Peyer's patch (tissue), 4 donors: ENCODE measurements at places on chromosomes 4 and X. TPM values are rescaled to one million over a fixed set of nuclear protein-coding genes. Genes with fewer than 3 reads are reported as not detected.

PNMA6A gene
- total RNA-seq = not detected

HTR2C gene
- total RNA-seq = not detected

XG gene
- total RNA-seq = not detected

MAGEC1 gene
- not detected for total RNA-seq

AKAP4 gene
- total RNA-seq = not detected

PITX2 gene
- total RNA-seq = 28.9 TPM

CLGN gene
- not detected for total RNA-seq

MAP7D2 gene
- total RNA-seq = 4.1 TPM

HTN3 gene
- not detected for total RNA-seq

PLAC8 gene
- 36.3 TPM for total RNA-seq

BEX5 gene
- total RNA-seq = not detected

CCSER1 gene
- total RNA-seq = 66.5 TPM

FAAH2 gene
- total RNA-seq = 17.3 TPM

SYP gene
- 5.5 TPM for total RNA-seq

GPR173 gene
- not detected for total RNA-seq

POF1B gene
- 76.3 TPM for total RNA-seq

RIBC1 gene
- total RNA-seq = not detected

BEX2 gene
- total RNA-seq = 7.1 TPM

GPM6B gene
- not detected for total RNA-seq

RNF212 gene
- not detected for total RNA-seq

UBE2K gene
- total RNA-seq = 25.9 TPM

LUZP4 gene
- total RNA-seq = not detected

SULT1B1 gene
- 91.4 TPM for total RNA-seq

SLC9B1 gene
- not detected for total RNA-seq

TMEM144 gene
- total RNA-seq = 35.1 TPM

CHRNA9 gene
- total RNA-seq = not detected

POU3F4 gene
- not detected for total RNA-seq

CASP3 gene
- 14.9 TPM for total RNA-seq

ETDA gene
- total RNA-seq = not detected

FHDC1 gene
- total RNA-seq = 32.8 TPM
